ENCODE measurements at places on chromosomes 11 and 22.
A peak's percentile ranks its signal among the peaks of the same experiment; 100 is the strongest.

DNA sequence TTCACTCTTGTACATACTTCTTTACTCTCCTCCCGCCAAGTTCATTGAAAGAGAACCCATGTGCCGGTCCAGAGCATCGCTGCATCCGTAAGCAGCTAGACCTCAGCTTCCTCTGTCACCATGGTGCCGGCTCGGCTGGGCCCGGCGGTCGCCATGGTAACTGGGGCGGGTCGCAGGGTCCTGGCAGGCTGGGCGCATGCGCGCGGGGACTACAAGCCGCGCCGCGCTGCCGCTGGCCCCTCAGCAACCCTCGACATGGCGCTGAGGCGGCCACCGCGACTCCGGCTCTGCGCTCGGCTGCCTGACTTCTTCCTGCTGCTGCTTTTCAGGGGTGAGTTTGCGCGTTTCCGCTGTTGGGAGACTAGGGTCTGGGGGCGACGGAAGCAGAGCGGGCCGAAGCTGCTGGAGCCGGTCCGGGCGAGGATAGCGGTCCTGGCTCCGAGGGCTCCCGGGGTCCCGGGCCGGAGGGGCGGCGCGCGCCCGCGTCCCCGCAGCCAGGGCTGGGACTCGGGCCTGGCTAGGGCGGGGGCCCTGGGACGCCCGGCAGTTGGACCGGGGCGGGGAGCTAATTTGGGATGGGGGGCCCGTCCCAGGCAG lies at the start of gene JAM3:
Gene JAM3, plus strand, starts transcription at position 244 of the 597 bp plus-strand sequence. Its CDS starts 12 bp downstream, at position 256.
- DNase-seq, result peak; percentile 91

- no peak for DNase-seq
These were observed 7.5 kb upstream of the CDKN1C start for GRCh38 chr11:2892967-2893528.

- no peak for DNase-seq
These were observed 94.8 kb upstream of the NTM start for GRCh38 chr11:131275580-131275979.

- no peak for DNase-seq
These were observed 1.1 kb downstream of the CDC45 start for GRCh38 chr22:19480789-19481188.

DNA sequence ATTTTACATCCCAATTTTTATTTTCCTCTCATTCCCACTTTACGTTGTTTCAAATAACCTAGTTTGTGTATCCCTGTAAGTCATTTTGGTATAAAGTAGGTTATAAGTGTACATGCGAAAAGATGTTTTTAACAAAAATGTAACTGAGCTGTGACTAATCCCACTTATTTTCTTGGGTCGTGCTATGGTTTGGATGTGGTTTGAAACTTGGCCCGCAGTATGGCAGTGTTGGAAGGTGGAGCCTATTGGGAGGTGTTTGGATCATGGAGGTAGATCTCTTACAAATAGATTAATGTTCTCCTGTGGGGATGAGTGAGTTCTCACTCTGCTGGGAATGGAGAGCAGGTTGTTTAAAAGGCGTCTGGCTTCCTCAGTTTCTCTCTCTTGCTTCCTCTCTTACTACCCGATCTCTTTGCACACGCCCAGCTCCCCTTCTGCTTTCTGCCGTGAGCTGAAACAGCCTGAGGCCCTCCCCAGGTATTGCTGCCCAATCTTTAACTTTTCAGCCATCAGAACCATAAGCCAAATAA lies 7.2 kb downstream of the RPL27A start:
- no peak for DNase-seq

All from fibroblast of the conjunctiva (primary cell).